ENCODE measurements at places on chromosomes 3 and 15.

GRCh38 chr3:21920421-21920861 is 169.4 kb upstream of the ZNF385D start:
- DNase-seq = no peak

GRCh38 chr15:76339305-76340197 is 3.0 kb downstream of the ISL2 start:
- no peak for DNase-seq

DNA sequence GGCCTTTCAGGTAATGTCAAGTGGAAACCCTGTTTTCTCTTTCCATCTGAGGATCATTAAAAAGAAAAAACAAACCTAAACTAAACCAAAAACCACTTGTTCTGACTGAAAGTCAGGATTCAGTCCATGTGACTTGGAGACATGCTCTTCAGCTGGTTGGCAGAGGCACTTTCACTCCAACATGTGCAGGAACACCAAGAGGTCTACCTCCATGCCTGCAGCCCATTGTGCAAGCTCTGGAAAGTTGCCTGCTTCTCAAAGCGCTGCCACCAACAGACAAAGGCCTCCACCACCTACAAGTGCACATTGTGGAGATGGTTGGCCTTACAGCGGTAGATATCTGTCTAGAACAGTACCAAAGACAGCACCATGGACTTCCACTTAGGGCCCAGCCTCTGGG is 161.8 kb downstream of the LEKR1 start:
- no peak for DNase-seq

- no peak for DNase-seq
Measured at GRCh38 chr3:71546821-71547220, 36.7 kb downstream of the FOXP1 start.

GRCh38 chr3:77652624-77653023 is 612.7 kb downstream of the ROBO2 start:
- DNase-seq = no peak

GRCh38 chr15:75167588-75168350 is 33.9 kb upstream of the C15orf39 start:
- no peak for DNase-seq

GRCh38 chr3:12353796-12354525 is 65.1 kb downstream of the PPARG start:
- no peak for DNase-seq

GRCh38 chr15:31977812-31978661 is 52.3 kb upstream of the CHRNA7 start:
- DNase-seq = peak; percentile 45

- DNase-seq = no peak
Measured at GRCh38 chr15:70014860-70015490, 82.7 kb downstream of the TLE3 start.

- no peak for DNase-seq
Measured at GRCh38 chr3:106821801-106822200, 555.4 kb upstream of the CCDC54 start.

GRCh38 chr3:23319366-23320312 is 116.5 kb downstream of the UBE2E2 start:
- no peak for DNase-seq

- no peak for DNase-seq
Measured at GRCh38 chr3:140019946-140020345, 85.0 kb downstream of the CLSTN2 start.

GRCh38 chr15:67196222-67196621 is 58.2 kb downstream of the AAGAB start:
- no peak for DNase-seq

GRCh38 chr3:157572559-157573270 is 69.5 kb upstream of the VEPH1 start:
- no peak for DNase-seq

GRCh38 chr3:196872316-196872715 is 4.6 kb downstream of the SENP5 start:
- no peak for DNase-seq

GRCh38 chr15:70063980-70064379 is 33.7 kb downstream of the TLE3 start:
- no peak for DNase-seq

- DNase-seq = no peak
Measured at GRCh38 chr3:113783463-113783862, 36.6 kb downstream of the ATP6V1A start.

DNA sequence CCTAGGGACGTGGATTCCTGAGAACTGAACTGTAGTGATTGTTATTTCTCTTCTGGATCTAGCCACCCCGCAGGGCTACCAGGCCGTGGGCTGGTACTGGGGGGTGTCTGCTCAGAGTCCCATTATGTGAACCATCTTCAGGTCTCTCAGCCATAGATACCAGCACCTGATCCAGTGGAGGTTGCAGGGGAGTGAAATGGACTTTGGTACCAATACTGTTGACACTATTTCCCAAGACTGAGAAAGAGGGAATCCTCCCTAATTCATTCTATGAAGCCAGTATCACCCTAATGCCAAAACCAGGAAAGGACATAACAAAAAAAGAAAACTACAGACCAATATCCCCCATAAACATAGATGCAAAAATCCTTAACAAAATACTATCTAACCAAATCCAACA is 237.0 kb upstream of the AGTR1 start:
- DNase-seq = no peak

DNA sequence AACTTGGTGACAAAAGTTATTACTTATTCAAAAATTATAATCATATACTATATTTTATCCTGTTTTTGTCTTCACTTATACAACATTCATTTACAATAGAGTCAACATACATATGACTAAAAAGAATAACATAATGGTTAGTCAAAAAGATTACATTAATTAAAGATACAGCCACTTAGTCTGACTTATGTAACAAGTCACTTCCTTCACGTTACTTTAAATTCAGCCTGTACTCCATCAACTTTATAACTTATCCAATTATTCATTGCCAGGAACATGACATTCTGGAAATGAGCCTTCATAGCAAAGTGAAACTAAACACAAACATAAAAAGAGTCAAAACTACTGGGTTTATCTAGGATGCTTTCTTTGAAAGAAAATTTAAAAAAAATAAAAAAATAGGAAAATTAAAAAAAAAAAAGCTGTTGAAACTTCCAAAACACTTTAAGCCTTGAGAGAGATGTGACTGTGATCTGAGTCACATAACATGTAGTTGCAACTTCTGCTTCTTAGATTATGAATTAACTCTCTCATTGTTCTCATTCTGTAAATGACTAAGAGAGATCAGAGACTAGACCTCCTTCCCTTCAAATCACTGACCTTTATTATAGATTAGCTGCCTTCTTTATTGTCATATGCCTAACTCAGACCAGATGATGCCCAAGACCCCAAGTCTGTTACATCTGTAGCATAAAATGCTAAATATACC is 107.8 kb downstream of the MYRIP start:
- no peak for DNase-seq

GRCh38 chr3:142968319-142969025 is 5.0 kb upstream of the PAQR9 start:
- no peak for DNase-seq

DNA sequence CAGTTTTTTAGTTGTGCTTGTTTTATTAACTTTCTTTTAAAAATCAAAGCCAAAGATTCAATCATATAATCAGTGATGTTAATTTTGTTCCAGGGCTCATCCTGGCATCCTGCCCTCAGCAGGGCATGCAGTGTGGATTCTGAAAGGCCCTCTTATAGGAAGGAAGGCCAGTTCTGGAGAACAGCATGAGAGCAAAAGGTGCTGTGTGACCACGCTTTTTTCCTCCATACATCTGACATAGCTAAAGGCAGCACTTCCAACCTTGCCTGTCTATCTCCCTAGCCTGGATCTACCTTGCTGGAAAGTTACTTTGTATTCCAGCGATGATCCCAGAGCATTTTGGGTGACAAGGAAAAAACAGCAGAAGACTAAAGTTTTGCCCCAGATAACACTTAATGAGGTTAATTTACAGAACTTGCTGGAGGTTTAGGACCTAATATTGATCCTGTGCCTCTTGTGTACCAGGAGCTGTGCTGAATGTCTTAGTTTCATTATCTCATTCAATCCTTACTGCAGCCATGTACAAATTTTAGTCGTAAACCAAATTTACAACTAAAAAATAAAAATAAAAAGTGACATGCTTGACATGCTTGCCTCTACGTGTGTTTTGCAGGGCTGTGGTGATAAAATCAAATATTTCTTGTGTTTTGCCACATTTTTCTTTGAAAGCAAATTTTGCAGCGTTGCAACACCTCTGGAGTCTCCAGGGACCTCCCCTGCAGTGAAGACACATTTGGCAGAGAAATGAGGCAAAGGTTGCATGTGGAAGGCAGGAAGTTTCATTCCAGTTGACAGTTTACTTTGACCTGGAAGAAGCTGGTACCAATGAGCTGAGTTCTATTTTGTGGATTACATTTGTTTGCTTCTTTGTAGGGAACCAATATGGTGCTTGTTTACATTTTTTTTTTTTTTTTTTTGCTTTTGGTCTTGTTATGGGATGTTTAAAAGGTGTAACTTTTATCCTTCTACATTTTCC is 13.2 kb downstream of the IL1RAP start:
- no peak for DNase-seq

- no peak for DNase-seq
Measured at GRCh38 chr3:53168175-53168923, 7.3 kb downstream of the PRKCD start.

DNA sequence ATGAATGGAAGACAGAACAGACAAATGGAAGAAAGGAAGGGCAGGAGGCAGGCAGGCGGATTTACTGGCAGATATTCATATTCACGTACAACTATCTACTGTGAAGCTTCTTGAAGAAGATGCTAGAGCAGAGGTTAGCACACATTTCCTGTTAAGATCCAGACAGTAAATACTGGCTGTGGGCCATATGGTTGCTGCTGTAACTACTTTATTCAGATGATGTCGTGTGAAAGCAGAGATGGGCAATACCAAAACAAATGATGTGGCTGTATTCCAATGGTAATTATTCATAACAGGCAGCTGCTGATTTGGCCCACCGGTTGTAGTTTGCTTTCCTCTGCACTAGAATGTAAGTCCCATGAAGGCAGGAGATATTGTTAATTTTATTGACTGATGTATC is 115.7 kb upstream of the PRTG start:
- no peak for DNase-seq

DNA sequence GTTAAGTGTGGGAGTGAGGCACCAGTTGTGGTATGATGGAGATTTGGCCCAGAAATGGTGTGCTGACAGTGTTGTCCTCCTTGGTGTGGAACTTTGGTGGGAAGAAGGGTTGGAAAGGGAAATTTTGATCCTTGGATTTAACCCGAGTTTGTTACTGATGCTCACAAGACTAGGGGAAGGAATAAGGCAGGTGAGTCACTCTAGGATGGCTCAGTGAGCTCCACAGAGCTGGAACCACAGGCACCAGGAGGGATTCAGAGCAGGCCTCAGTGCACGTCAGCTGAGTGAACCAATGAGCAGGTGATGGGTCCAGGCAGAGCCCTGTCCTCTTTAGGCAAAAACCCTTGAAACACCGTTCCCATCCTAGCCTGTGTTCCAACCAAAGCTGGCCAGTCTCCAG is 11.4 kb downstream of the CHRD start:
- no peak for DNase-seq

GRCh38 chr15:89196994-89197393 is 24.4 kb downstream of the RLBP1 start:
- DNase-seq = no peak

- DNase-seq = no peak
Measured at GRCh38 chr3:88595026-88595425, 445.3 kb downstream of the C3orf38 start.

GRCh38 chr15:28252831-28253230 is 69.1 kb downstream of the HERC2 start:
- no peak for DNase-seq

GRCh38 chr15:85788771-85789495 is 5.8 kb downstream of the KLHL25 start:
- peak; percentile 79 for DNase-seq

- DNase-seq = no peak
Measured at GRCh38 chr3:59115364-59116232, 65.8 kb upstream of the CFAP20DC start.

GRCh38 chr3:148162132-148162531 is 535.6 kb upstream of the AGTR1 start:
- no peak for DNase-seq

DNA sequence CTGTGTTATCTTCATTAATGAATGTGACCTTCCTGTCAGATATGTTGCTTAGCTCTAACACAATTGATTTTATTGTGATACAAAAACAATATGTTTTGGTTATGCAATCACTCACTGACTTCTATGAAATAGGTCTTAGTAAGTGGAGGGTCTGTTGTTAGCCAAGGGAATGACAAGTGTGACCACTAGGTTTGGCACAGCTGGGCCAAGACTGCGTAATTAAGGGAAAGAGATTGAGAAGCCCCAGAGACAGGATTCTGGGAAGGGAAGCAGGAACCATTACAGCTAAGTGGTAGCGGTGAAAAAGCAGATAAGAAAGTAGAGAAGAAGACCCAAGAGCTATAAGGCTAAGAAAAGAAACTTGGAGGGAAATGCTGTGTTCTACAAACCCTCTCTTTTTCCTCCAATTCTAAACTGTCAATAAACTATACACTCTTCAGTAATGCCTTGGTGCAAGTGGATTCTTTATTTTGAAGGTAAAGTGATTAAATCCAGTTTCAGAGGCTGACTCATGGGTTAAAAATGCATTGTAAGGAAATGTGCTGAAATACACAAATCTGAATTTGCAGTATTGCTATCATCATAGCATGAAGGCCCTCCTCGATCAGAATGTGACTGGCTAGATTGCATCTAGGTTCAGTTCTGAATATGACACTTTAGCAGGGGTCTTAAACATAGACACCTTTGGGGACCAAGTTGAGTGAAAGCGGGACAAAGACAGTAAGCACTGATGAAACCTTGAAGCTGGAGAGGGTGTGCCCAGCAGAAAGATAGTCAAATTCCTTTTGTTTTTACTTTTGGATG is 26.1 kb downstream of the KCNMB2 start:
- no peak for DNase-seq

GRCh38 chr15:68371160-68371559 is 60.8 kb downstream of the ITGA11 start:
- DNase-seq = no peak

DNA sequence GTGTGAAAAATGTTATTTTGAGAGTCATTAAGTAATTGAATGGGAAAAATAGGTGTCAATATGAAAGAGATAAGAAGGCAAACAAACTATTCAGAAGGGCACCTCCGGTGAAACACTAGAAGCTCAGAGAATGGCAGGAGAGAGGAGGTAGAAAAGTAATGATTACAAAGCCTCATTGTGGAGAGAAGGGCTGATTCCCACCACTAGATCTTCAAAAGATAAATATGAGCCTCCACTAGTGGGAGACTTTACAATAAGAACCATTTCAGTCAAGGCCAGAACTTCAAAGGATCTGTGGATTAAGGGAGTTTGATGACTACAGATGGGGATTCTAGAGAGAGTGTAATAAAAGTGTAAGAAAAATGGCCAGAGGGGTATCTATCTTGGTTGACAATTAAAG is 535.6 kb downstream of the NLGN1 start:
- DNase-seq = no peak
